Activated T-helper 1 cell treated with anti-CD3 and anti-CD28 coated beads, Interleukin-12 subunit alpha, Interleukin-12 subunit beta, Interleukin-2, Interleukin-4 antibody, amounts not matched to agents 30 ng/mL and 10 ng/mL and 1 ng/mL, durations not matched to agents 14 hours and 24 hours and 36 hours (primary cell): ENCODE measurements at places on chromosomes 7 and 10.
A peak's percentile ranks its signal among the peaks of the same experiment; 100 is the strongest.

DNA sequence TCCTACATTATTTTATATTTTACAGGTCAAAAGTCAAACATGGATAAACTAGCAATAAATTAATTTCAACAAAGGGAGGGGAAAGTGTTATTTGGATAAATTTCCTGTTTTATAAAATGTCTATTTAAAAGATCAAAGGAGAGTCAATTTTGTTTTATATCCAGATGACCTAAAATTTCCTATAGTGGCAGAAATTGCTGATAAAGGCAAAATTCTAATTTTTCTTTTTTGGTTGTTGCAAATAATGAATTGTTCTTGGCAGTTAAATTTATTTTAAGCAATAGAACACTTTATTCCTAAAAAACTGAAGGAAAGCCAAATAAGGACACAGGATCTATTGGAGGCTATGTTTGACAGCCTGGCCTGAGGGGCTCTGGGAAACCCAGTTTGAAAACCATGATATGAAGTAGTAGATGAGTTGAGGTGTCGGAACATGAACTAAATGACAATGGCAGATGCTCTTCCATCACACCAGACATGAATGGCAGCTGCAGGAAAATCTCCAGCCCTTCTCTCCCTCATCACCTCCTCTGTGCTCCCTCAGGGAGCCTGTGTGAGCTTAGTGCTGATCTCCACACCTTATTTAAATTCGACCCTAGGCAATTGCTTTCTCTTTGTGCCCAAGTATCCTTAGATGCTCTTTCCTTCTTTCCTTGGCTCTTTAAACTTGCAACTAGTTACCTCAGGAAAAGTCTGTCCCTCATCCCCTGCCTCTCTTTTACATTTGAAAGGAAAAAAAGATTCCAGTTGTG is 395.0 kb downstream of the THSD7A start:
- H3K27ac ChIP-seq, result no peak overlapping the region
- DNase-seq, result no peak
- H3K27me3 ChIP-seq, result no peaks in the 10 kb centered on the region
- no peaks in the 10 kb centered on the region for H3K4me1 ChIP-seq

DNA sequence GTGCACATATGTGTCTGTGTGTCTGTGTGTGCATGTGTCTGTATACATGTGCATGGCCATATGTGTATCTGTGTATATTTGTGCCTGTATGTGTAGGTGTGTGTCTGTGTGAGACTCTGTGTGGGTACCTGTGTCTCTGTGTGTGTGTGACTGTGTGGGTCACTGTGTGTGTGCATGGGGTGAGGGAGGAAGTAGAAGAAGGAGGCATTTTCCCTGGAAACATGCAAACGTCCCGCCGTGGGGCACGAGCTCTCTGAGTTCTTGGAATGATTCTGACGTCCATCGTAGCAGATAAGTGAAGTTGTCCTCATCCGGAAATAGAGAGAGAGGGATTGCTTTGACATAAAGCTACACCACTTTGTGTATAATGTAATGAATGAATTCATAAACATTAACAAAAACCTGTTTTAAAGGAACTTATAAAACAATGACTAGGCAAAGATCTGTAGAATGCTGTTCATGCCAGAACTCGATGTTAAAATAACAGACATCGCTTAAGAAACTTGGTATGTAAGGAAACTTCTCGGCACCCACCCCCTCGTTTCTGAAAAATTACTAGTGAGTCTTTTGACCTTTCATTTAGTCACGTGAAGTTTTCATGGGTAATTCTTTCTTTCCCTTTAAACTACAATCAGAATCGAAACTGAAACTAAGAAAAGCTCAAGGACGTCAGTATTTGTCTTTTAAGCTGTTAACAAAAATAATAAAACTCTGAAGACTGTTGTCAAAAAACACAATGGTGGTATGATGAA is 43.6 kb upstream of the KLF6 start:
- H3K27me3 ChIP-seq, result no peaks in the 10 kb centered on the region
- peaks cover 57% of the 10 kb centered on the region for H3K4me1 ChIP-seq
- H3K27ac ChIP-seq, result peak overlapping the region; percentile 93
- no peaks in the 10 kb centered on the region for H3K36me3 ChIP-seq
- no peak for DNase-seq
- H3K4me3 ChIP-seq, result peak overlapping the region; percentile 58

- no peaks in the 10 kb centered on the region for H3K27me3 ChIP-seq
- no peak for DNase-seq
- no peak overlapping the region for H3K4me3 ChIP-seq
- no peak overlapping the region for H3K27ac ChIP-seq
- no peaks in the 10 kb centered on the region for H3K4me1 ChIP-seq
Observed at GRCh38 chr10:120570418-120570817, 113.4 kb downstream of the PLPP4 start.

- H3K27me3 ChIP-seq, result no peaks in the 10 kb centered on the region
- H3K4me1 ChIP-seq, result peaks cover 43% of the 10 kb centered on the region
- peak overlapping the region; percentile 100 for H3K4me3 ChIP-seq
- H3K27ac ChIP-seq, result peak overlapping the region; percentile 100
- H3K36me3 ChIP-seq, result peaks cover 10% of the 10 kb centered on the region
- peak; percentile 7 for DNase-seq
Observed at GRCh38 chr10:112374724-112375541, 1.0 kb downstream of the ACSL5 start.

DNA sequence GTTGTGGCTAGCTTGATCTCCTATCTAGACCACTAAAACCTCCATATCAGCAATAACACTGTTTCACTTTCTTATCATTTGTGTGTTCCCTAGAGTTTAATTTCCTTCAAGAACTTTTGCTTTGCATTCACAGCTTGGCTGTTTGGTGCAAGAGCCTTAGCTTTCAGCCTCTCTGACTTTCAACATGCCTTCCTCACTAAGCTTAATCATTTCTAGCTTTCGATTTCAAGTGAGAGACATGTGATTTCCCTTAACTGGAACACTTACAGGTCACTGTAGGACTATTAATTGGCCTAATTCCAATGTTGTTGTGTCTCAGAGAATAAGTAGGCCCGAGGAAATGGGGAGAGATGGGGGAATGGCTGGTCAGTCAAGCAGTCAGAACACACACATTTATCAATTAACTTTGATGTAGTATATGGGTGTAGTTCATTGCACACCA is 10.6 kb upstream of the BPGM start:
- DNase-seq, result no peak
- H3K4me3 ChIP-seq, result no peak overlapping the region
- peak overlapping the region; percentile 62 for H3K27ac ChIP-seq

GRCh38 chr7:119783799-119784198 is 489.2 kb upstream of the KCND2 start:
- H3K27me3 ChIP-seq, result no peaks in the 10 kb centered on the region
- no peak for DNase-seq
- H3K36me3 ChIP-seq, result no peaks in the 10 kb centered on the region
- no peaks in the 10 kb centered on the region for H3K4me1 ChIP-seq

DNA sequence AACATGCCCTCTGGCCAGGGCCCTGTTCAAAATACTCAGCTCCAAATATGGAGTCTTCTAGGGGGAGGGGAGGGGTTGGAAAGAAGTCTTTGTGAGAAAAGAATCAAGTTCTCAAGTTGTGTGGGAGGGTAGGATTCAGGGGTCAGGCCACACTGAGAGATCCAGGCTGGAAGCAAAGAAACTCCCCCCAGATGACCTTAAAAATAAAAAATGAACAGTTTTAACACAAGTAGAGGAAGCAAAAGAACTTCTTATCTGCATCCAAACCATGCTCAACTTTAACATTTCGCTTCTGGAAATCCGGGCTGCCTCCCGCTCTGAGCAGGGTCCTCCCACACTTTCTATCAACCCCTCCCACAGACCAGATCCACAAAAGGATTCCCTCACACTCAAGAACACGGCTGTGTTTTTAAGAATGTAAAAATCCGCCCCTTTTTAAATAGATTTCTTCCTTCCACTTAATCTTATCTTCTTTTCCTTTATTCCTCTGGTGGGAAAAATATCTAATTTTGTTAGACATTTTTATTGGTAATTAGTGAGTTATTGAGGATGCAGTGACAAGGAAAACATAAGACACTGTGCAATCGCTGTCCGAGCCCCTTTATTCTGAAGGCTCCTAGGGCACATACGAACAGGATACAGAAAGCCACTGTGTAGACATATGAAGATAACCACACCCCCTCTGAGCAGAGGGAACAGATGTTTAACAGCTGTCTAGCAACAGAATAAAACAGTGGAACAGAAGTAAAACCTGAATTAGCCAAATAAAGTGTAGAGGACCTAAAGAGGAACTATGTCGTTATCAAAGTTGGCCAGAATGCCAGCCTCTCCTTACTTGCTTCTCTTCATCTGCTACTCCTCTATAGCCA is 43.8 kb downstream of the CYTH3 start:
- H3K36me3 ChIP-seq, result no peaks in the 10 kb centered on the region
- peaks cover 6% of the 10 kb centered on the region for H3K4me1 ChIP-seq
- H3K27me3 ChIP-seq, result peaks cover 53% of the 10 kb centered on the region
- DNase-seq, result no peak
- H3K4me3 ChIP-seq, result no peak overlapping the region
